Left colon (tissue), 2 donors: ENCODE measurements at places on chromosomes 6 and 20.

DNA sequence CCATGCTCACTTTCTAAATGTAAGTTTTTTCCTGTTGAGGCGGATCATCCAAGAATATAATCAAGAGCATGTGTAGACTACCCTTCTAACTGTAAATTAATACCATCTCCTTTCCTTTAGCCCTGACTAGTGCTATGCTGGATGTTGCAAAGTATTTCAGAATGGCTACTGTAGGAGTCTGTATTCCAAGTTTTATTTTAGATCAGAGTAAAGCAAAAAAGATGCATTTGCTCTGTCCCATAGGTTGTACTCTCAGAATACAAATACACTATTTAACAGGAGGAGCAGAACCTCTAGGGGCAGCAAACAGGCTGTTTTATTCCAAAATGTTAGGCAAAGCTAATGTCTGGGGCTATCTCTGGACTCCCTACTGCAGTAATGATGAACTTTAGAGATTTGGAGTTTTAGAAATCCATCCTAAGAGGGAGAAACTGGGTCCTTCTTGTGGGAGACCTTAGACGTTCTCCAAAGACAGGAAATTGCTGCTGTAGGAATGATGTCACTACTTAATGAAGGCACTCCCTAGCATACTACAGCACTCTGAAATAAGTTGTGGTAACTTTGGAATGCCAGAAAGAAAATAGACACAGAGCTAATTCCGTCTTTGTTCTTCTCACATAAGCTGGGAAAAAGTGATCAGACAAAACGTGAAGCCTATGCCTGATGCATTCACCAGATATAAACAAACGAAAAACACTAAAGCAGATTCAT, 392.4 kb upstream of the HS3ST5 start:
- no peak for DNase-seq

DNA sequence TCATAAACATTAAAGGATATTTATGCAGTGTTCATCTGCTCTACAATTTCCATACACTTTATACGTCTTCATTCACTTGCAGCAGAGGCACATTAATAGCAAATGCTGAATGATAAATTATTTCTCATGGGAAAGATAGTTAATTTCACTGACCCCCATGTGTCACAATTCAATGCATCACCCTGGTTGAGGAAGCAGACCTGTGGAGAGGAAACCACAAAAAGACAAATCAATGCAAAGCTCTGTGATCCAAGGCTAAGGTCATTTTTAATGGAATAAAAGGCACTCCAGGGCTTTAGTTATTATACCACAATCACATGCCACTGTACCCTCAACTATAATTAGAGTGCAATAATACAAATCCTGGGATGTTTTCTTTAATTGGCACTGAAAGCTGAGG, 40.3 kb upstream of the TENT5A start:
- no peak for DNase-seq

- no peak for DNase-seq
Observed at GRCh38 chr6:39958947-39959346, 24.7 kb upstream of the MOCS1 start.

DNA sequence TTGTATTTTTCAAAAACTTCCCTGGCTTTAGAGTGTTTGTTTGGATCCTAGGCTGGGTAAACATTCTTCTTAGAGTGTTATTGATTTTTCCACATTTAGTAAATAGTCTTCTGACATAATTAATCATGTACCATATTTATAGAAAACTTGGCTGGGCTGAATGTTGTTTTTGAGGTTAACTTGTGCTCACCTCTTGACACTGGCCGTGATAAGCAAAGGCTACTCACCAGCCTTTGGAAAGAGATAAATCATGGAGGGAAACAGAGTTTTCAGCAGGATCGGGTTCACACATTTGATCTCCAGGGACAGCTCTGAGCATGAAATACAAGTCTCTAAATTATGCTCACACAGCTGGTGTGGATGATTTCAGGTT, 6.2 kb upstream of the CD93 start:
- no peak for DNase-seq

DNA sequence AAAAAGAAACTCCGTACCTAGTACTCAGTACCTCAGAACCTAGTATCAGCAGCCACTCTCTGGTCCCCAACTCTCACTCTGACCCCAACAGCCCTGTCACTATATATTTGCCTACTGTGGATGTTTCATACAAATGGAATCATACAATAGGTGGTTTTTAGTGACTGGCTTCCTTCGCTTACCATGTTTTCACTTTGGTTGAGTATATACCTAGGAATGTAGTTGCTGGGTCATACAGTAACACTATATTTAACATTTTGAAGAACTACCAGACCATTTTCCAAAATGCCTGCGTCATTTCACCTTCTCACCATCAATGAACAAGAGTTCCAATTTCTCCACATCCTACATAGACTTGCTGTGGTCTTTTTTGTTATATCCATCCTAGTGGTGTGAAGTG, 283.2 kb downstream of the GMDS start:
- no peak for DNase-seq

DNA sequence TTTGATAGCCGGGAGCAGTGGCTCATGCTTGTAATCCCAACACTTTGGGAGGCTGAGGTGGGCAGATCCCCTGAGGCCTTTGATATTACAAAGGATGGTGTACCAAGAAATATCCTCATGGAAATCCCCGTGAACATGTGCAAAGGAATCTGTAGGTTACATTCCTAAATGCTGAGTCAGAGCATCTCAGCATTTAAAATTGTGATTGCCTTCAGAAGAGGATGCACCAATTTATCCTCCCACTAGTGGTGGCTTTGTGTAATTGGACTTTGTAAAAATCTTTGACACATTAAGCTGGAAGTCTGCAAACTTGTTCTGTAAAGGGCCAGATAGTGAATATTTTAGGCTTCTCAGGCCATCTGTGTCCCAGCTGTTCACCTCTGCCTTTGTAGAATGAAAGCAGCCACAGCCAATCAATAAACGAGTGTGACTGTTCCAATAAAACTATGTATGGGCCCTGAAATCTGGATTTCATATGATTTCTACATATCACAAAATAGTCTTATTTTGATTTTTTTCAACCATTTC, 11.8 kb downstream of the TMEM14B start:
- DNase-seq, result no peak

DNA sequence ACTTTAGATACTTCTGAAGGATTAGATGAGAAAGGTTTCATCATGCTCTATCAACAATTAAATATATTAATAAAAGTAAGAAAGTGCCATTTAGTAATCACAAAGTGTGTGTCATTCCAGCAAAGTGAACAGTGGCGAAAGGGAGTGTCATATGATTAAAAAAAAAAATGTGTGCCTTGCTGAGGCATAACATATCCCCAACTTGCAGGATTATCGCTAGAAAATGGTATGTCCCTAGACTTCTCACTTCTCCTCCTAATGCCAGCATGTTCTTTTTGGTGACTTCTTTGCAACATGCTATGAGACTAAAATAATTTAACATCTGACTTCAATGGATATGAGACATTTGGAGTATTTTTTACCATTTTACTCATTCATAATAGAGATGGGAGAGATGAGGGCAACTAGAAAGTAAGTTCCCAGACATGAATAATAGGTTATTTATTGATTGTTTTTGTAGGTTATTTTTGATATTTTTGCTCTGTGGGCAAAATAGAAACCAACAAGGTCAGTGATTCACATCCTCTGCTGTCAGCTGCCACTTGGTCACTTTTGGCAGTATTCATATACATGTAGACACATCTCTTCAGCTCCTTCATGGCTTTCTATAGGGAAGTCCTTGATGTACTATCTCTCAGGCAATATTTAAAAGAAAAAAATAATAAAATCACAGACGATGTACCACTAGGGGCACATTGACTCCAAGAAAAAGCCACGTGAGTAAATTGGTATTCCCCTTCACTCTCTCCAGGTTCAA, 370.1 kb downstream of the BMP2 start:
- no peak for DNase-seq
